KBM-7 (cell line): ENCODE measurements at places on chromosomes 12 and 14.
A peak's percentile ranks its signal among the peaks of the same experiment; 100 is the strongest.

DNA sequence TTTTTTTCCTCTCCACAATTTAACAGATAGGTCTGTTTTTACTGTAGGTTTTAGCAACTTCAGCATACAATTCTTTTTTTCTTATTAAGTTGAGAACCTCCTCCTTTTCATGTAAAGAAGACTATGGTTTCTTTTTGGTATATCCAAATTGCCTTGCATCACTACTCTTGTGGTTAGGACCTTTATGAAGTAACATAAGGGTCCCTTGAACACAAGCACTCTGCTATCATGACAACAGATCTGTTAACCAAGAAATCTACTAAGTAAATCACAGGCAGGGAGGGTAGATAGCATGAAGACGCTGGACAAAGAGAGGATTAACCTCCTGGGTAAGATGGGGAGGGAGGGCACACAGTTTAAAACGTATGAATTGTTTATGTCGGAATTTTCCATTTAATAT lies 380.6 kb downstream of the CCDC91 start:
- no peak for DNase-seq

- DNase-seq = no peak
Measured at GRCh38 chr12:110310763-110311162, 29.7 kb downstream of the ATP2A2 start.

- no peak for DNase-seq
Measured at GRCh38 chr14:77302926-77303325, 17.8 kb downstream of the POMT2 start.

DNA sequence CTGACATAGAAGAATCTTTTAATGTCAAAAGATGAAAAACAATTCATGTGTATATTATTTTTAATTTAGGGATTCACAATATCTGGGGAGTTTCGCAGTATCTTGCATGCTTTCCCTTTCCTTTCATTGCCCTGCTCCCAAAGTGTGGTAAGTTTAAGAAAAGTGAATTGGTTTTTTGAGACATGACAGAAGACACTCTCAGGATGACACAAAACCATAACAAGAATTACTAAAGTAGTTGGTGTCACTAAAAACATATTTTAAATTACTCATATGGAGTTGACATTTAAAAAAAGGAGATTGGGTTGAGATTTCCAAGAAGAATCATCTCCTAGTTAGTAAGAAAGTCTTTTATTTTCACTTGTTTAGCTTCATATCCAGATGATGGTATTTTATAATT lies 5.1 kb upstream of the PCNX1 start:
- no peak for DNase-seq

DNA sequence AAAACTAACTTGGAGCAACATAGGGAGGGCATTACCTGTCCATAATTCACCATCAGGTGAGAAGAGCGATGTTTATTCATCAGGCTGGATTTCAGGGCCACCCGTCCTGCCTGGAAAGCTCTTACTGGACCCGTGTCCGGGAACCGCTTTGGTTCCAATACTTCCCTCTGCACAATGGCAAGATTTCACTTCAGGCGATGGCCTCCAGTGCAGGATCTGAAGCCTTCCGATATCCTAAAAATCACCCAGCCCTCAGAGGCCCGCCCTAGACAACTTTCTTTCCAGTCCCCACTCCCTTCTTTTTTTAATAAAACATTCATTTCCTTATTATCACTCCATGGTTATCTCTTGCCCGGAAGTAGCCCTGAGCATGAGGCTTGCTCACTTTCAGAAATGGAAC lies 92.5 kb downstream of the BCL11B start:
- no peak for DNase-seq

GRCh38 chr12:119710374-119710964 lies 42.5 kb downstream of the PRKAB1 start:
- no peak for DNase-seq

GRCh38 chr14:60116181-60116580 lies 24.5 kb downstream of the PCNX4 start:
- DNase-seq = no peak

GRCh38 chr12:30811966-30812365 lies 57.2 kb upstream of the CAPRIN2 start:
- DNase-seq = no peak

- no peak for DNase-seq
Measured at GRCh38 chr14:85583380-85583779, 53.4 kb downstream of the FLRT2 start.

DNA sequence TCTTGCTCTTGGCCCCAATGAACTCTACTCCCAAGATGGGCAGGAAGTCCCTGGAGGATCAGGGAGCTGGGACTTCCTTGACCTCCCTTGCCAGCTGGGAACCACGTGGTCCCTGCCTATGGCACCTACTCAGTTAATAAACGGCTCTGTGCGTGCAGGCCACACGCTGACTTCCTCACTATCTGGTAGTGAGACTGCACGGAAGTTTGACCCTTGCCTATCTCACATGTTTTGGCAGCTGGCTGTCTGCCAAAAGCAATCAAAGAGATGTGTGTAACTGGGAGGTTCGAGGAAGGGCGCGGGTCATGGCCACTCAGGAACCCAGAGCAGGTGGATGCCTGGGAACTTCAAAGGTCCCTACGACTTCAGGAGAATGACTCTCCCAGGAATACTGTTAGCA lies 57.9 kb downstream of the RFLNA start:
- peak; percentile 71 for DNase-seq

DNA sequence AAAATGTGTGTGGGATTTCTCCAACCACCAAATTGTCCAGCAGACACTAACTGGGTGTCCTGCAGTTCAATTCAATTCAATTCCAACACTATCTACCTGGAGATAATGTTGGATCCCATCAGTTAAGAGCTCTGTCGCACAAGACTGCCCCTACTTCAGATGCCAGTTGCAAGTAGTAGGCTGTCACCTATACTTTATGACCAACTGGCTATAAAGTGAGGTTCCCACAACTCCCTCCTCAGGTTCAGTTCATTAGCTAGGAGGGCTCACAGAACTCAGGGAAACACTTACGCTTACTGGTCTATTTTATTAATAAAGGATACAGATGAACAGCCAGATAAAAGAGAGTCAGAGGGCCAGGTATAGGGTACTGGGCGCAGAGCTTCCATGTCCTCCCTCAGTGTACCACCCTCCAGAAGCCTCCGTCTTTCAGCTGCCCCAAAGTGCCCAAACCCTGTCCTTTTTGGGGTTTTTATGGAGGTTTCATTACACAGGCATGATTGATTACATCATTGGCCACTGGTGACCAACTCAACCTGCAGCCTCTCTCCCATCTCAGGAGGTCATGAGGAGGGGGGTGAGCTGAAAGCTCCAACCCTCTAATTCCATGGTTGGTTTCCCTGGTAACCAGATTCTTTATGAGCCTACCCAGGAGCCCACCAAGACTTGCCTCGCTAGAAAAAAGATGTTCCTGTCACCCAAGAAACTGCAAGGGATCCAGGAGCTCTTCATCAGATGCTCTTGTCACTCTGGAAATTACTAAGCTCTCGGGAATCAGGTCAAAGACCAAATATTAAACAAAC lies 7.5 kb upstream of the SERPINA5 start:
- no peak for DNase-seq

- DNase-seq = no peak
Measured at GRCh38 chr14:56120091-56120691, 2.0 kb downstream of the PELI2 start.

DNA sequence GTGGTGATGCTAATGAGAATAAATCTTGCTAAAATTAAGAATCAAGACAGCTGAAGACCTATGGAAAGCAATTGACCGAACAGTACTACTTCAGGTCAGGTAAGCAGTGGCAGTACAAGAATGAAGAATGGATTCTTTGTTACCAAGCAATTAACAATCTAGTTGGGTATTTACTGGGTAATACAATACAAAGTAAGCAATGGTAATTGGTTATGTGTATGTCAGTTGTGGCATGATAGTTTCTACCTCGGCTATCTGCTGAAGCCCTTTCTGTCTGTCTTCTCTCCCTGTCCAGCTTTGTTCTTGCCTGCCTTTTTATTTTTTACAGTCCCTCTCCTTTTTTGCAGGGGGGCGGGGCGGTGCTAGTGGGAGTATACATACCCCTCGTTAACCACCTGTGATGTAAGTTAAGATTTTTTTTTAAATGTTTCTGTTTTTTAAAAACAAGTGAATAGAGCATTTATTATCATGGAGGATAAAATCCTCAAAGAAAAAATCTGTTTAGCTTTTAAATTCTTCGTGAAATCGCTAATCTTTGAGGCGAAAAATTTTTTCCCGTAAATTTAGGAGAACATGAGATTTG lies 75.9 kb downstream of the RCOR1 start:
- DNase-seq = no peak

DNA sequence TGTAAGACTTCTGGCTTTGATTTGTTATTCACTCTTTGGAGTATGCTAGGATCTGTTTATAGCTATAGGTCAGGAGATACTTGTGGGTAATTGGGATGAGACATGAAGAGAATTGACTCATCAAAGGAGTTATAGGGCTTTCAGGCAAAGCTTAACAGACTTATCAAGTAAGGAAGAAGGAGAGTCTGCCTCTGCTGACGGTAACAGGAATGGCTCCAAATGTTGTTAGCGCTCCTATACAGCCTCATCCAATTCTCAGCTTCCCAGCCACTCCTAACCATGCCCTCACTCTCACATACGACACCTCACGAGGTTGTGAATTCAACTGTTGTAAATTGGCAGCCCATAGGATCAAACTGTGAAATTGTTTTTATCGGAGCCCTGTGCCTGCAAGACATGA lies 140.5 kb downstream of the KCNA5 start:
- no peak for DNase-seq

DNA sequence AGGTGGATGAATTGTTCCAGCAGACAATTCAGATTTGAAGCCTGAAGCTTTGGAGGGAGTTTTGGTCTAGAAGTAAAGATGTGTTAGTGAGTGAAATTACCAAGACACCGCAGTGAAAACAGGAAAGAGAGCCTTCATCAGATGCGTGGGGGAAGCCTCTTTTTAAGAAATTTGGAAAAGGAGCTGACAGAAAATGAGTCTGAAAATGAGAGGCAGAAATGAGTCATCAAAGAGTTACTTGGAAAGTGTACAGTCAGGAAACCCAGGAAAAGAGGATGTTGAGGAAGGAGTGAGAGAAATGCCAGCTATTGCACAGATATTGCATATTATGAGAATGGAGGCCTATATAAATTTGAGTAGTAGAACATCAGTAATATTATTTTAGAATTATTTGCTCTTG lies 520.7 kb downstream of the NRXN3 start:
- peak; percentile 38 for DNase-seq

- DNase-seq = peak; percentile 28
Measured at GRCh38 chr14:103629503-103630121, 601 bp downstream of the KLC1 start.

GRCh38 chr12:80590085-80590484 lies 117.3 kb upstream of the MYF6 start:
- no peak for DNase-seq

- DNase-seq = no peak
Measured at GRCh38 chr14:55126932-55127459, 2.1 kb upstream of the LGALS3 start.

- no peak for DNase-seq
Measured at GRCh38 chr14:63203015-63203414, 1.2 kb upstream of the RHOJ start.

DNA sequence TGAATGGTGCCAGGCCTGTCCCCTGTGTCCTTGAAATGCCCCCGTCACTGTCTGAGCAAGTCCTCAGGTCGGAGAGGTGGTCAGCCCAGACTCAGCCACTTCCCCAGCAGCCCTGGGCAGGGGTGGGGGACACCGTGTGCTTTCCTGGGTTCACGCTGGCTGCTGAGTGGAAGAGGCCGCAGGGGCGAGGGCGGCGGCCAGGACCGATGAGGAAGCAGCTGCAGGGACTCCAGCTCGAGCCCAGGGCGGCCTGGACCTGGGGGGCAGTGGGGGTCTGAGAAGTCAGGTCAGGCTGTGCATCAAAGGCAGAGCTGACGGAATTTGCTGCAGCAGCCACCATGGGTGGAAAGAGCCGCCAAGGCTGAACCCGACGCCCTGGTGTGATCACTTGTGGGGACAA lies 28.4 kb downstream of the NOC4L start:
- no peak for DNase-seq

GRCh38 chr14:31660728-31661127 lies 99.5 kb downstream of the NUBPL start:
- no peak for DNase-seq

GRCh38 chr12:5720381-5721005 lies 224.6 kb downstream of the ANO2 start:
- DNase-seq = no peak

DNA sequence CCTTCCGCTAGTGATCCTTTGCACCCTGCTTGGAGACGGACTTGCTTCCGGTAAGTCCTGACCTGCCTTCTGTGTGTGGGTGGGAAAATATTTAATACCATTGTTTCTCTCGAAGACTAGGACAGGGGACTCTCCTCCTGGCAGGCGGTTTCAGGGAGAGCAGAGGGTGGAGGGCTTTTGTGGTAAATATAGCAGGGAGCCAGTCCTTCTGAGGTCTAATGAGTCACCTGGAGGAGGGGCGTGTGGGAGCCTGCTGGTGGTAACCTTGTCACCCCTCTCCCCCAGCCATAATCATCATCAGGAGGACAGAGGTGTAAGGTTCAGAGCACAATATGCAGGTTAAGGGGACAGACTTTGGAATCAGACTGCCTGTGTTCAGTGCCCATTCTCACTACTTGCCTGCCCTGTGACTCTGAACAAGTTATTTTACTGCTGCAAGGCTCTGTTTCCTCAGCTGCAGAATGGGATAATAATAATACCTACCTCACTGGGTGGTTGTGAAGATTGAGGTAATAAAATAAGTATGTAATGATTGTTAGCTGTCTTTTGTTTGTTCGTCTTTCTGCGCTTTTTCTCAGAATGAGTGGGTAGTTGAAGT lies 47.4 kb downstream of the SUSD6 start:
- no peak for DNase-seq

- no peak for DNase-seq
Measured at GRCh38 chr12:97862072-97862471, 399.5 kb downstream of the RMST start.

- DNase-seq = no peak
Measured at GRCh38 chr12:103807561-103808238, 33.3 kb downstream of the NT5DC3 start.

DNA sequence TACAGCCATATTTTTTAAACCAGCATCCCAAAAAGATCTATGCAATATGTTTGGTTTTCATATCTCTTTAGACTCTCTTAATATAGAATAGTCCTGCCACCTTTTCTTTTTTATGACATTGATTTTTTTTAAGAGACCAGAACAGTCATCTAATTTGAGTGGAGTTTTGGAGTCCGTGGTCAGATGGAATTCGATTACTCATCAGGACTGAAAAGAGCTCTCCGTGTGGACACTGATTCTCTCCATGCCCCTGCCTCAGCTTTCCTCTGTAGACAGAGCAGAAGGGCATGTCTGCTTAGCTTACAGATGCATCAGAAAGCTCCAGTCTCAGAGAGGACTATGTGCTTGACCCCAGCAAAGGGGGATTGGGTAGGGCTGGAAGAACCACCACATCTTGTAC lies 27.8 kb downstream of the SMCO2 start:
- no peak for DNase-seq

DNA sequence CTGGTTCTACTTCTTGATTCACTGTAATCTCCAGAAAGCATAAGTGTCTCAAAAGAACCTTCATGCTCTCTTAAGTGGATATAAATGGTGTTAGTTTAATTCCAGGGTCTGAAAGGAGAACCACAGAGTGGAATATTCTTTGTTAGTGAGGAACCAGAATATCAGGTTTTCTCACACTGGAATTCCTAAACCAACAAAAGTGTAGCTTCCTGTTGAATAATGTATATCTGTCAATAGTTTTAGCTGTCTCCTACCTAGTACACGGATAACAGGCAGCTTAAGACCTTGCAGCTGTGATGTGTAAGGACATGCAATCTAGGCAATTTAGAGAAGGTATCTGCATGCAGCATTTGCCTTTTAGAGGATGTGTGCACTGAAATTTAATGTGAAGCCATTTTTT lies 24.0 kb downstream of the LRIG3 start:
- DNase-seq = no peak

- DNase-seq = no peak
Measured at GRCh38 chr14:68787092-68787992, 5.5 kb downstream of the ZFP36L1 start.
